ENCODE measurements at places on chromosomes 6 and 20.

GRCh38 chr6:95685822-95686221 lies 108.5 kb downstream of the MANEA start:
- DNase-seq, result no peak

GRCh38 chr6:153172815-153173214 lies 41.7 kb upstream of the RGS17 start:
- DNase-seq, result no peak

DNA sequence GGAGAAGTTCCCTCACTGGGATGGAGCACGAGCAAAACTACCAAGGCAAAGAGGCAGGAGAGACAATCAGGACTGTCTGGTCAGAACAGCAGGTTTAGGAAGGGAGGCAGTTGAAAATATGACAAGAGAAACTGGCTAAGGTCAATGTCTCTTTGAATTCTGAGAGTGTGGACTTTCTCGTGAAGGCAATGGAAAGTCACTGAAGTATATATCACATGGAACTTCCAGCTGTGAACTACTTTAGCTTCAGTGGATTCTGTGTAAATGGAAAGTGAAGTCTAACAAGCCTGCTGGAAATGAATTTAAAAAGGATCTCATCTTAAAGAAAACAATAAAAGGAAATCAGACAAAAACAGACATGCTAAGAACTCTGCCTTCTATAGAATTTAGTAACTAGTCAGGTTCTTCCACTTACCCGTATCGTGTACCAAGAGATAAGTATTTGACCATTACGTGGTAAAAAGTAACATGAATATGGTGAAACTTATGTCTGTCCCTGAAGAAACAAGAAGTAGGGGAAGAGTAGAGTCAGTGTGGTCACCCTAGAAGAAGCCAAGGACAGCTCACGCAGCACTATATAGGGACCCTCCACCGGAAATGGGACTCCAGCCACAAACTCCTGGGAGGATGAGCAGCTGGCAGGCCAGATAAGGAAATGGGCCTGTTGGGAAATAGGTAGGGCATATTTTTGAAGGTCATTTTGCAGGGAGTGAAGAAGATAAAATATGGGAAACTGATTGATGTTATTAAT lies 123.4 kb downstream of the MAP7 start:
- no peak for DNase-seq

- no peak for DNase-seq
These were observed 108.2 kb downstream of the PLG start for GRCh38 chr6:160810238-160810637.

- no peak for DNase-seq
These were observed 12.4 kb downstream of the LY86 start for GRCh38 chr6:6600875-6601274.

DNA sequence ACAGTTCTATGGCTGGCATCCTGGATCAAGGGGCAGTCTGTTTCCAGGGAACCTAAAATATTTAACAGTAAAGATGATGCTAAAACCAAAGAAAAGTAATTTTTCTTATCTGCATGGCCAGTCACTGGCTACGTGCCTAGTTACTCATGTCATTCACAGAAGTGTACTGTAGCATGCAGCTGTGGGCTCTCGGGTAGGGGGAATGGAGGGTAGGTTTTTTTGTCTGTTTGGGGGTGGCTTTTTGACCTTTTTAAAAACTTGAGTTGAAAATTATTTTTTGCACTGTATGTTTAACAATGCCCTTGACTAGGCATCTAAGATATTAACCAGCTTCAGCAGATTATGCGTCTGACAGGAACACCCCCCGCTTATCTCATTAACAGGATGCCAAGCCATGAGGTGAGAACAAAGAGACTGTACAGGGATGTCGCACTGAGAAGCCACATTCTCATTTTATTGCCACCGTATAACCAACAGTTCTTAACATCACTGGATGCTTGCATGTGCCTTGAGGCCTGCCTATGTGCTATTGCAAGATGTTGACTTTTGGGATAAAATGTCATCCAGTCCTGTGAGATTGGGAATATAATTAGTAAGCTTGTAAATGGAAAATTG lies 30.3 kb upstream of the MAPK13 start:
- no peak for DNase-seq

- no peak for DNase-seq
These were observed 307.5 kb downstream of the DHX35 start for GRCh38 chr20:39269493-39270217.

DNA sequence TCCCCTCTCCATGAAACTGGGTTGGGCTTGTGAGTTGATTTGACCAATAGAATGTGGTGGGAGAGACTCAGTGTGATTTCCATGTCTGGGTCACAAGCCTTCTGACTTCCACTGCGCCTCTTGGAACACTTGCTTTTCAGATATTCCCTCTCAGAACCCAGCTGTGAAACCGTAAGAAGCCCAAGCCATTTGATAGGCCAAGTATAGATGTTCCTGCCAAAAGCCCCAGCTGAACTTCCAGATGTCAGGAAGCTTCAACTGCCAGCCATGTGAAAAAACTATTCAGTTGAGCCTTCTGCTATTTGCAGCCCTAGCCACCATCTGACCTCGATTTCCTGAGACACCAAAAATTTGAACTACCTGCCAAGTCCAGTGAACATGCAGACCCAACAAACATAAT lies 387.8 kb upstream of the GJE1 start:
- DNase-seq, result no peak

DNA sequence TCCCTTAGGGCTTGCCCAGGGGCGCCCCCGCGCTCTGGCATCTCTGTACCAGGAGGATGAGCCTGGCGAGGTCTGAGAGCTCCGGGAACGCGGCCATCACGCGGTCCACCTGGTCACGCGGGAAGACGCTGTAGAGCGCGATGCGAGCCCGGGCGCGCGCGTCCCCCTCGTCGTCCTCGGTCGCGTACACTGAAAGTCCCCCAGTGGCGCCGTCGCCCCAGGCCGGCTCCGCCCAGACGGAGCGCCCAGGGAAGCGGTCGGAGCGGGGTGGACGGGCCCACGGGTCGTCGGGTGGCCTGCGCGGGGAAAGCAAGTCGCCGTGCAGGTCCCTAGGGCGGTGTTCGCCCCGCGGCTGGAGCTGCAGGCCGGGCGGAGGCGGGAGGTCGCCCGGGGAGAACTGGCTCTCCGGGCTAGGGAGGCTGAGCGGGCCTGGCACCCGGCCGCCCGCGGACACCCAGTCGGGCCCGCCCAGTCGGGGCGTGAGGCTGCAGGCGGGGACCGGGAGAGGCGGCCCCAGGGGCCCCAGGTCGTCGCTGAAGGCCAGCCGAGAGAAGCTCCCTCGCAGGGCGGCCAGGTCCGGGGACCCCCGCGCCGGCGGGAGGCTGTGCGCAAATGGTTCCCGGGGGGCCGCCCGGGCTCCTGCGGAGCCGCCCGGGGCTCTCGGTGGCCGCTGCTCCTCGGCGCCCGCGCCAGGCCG lies 34.0 kb downstream of the ZC3H12D start:
- DNase-seq, result no peak

DNA sequence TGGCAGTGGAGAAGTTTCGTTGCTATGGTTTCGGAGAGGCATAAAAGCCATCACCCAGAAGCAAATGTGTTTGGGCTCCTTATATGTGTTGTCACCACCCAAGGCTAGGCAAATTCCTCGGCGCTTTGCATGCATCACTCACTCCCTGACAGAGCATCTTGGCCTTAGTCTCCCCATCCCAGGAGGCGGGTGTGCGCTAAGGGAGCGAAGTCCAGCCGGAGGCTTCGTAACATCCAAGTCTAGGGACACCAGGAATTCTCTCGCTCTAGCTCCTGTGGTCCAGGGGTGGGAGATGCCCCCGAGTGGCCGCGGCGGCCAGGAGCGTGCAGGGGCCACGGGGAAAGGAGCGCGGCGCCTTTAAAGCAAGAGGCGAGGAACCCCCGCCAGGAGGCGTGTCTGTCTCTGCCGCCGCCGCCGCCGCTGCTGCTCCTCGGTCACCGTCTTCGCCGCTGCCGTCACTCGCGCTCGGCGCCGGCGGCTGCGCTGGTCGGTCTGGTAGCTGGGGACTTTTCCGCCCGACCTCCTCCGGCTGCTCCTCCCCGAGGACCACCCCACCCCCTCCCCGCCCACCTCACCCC lies at the start of gene GRIK2:
Gene GRIK2 (plus strand): TSS at position 458 of the 578 bp plus-strand sequence.
- DNase-seq, result no peak
